ENCODE measurements at places on chromosomes 3 and 15.
A peak's percentile ranks its signal among the peaks of the same experiment; 100 is the strongest.

GRCh38 chr15:101488300-101489164, 975 bp downstream of the PCSK6 start:
- no peak for DNase-seq

GRCh38 chr3:155519078-155519477, 225.6 kb upstream of the STRIT1 start:
- no peak for DNase-seq

DNA sequence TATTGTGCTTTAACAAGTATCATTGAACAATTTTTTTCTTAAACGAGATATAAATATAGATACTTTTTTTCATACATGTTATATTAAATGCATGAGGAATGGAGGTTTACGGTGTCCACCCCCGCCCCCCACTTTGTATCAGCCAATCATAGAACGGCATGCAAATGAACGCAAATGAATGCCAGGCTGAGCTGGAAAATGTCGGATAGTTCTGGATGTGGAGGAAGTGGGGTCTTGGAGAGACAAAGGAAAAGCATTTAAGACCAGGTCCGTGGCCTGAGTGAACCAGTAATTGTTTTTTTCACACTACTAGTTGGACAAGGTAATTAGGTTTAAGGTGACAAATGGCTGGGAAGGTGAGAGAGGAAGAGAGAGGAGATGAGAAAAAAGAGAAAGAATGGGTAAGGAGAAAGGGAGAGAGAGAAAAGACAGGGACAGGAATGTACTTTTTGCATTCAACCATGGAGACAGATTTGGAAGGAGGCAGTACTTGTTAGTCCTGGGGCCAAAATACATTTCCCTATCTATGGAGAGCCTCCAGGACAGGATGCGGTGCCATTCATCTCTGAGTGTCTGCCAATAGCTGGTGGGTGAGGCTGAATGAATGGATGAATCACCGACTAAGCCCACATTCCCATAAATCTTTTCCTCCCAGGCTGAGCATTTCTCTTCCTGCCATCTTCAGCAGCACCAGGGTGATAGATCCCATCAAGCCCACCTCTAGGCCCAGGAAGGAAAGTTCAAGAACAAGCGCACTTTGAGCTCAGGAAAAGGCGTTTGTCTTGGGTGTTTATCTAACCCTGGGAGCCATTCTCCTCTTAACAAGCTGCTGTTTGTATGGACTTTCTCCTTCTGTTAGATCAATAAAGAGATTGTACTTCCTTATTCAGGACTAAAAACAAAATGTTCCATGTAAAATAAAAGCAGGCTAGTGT, 1.4 kb upstream of the RAD18 start:
- peak; percentile 84 for DNase-seq

- DNase-seq = no peak
Observed at GRCh38 chr3:47856669-47857068, 53.7 kb downstream of the DHX30 start.

DNA sequence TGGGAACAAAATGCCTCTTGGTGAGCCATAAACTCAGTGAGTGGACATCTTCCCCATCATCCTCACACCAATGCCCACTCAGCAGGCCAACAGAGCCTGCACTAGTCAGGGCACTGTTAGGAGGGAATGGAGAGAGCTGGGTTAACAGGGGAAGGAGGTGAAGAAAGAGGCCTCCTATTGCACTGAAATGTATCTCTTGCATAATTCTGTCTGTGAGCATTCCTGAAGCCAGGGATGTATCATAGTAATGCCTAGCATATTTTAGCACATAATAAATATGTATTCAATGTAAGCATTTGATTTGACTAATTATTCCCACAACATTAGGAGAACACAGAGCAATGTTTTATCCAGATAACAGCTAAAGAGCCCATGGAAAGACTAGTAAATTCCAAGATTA, 81.2 kb downstream of the ANO10 start:
- peak; percentile 19 for DNase-seq

DNA sequence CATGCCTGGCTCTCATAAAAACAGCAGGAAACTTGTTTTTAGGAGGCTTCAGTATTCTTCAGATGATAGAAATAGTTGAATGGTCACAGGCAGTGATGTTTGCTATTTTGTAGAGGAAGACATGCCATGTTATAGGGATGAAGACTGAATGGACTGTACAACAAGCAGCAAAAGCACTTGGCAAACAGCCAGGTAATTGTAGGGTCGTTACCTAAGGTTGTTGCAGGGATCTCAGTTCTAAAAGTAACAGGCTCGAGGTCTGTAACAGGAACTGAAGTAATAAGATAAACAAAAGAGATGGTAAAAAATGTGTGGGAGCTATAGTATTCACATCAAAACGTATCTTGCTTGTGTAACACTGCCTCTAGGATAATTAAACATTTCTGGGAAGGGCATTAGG, 116.3 kb downstream of the TFG start:
- DNase-seq = no peak

DNA sequence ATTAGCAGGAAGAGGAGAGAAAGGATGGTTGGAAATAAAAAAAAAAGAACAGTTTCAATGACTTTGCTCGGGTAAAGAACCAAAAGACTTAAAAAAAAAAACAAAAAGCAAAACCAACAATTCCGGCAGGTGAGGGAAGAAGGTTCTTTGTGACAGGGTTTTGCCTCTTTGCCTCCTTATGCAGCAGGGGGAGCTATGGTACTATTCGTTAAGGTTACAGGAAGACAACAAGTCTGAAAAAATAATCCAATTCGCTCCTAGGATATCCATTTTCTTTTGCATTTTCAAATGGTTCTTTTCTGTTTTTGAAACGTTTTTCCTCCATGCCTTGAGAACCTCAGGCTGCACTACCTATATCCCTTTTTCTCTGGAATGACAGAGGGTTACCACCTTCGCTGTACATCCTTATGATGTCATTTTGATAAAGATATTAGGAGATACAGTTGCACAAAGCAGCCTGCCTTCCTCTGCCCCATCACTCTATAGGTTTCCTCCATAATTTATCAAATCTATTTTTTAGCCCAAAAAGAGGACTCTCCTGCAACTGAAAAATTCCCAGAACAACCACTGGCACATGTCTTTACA, 55.0 kb downstream of the CFAP20DC start:
- peak; percentile 61 for DNase-seq

DNA sequence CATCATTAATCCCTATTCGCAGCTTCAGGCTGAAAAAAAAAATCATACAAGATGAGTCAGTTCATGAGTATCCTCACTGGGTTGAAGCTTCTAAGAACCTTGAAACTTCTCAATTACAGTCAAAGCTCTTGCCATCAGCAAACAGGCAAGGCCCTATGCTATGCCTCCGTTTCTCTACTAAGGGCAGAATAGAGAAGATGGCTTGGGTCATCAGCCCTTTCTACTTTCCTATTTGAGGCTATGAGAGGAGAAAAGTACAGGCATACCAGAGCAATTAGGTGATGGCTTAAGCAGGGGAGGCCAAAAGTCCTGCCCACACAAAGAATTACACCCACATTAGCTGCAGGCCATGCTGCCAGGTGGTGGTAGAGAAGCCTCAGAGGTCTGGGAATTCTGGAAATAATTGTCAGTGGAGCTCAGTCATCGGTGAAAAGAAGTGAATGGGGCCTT, 89.0 kb downstream of the MRPL46 start:
- DNase-seq = peak; percentile 52

DNA sequence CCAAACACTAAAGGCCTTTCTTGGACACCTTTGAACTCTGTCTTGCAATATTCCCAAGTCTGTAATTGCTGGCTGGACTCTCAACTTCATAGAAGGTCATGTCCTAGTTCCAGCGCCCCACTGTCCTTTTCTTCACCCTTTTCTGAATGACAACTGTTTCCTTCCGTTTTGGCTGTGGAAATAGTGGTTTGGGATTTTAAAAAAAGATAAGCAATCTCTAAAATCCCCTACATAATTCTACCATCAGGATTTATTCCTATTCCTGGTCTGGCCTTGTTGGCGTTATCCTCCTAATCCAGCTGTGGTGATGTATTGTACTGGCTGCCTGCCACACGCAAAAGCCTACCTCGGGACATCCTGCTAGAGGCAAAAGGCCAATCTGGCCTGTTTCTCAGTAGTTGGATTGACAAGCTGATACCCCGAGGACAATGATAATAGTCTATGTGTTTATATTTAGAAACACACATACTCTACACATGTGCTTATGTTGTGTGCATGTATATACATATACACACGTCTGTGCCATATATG, 440.3 kb upstream of the DPH6 start:
- DNase-seq = no peak

DNA sequence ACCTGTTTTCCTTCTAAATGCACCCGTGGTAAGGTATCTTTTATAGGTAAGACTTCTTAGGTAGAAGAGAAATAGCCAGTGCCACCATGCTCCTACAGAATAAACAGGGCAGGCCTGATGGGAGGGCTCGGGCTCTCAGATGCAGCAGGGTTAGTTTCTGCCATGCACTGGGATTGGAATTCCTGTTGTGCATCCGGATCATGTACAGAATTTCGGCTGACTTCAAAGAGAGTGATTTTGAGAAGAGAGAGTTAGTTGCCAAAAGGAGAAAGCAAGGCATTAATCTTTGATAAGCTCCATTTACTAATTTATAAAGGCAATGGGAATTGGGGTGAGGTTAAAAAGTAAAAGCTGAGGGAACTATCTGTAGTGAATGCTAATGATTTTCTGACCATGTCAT, 211.2 kb downstream of the WDR72 start:
- DNase-seq = no peak

DNA sequence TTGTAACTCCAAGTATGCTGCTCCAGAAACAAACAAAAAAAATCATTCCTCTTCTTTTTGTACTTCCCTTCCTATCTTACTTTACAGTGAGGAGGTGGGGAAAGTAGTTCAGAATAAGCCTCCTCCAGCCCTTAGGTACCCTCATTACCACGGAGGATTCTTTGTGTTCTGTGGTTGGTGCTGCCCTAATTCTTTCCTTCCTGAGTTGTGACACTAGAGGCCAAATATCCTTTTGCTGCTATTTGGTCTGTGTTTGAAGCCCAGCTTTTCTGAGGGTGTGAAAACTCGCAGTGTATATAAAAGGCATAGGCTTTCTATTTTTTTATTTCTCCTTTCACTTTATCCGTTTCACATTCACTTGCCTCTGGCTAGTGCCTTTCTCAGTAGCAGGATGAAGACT, 98.2 kb downstream of the HHLA2 start:
- no peak for DNase-seq

GRCh38 chr15:62104401-62104800, 37.6 kb downstream of the C2CD4A start:
- no peak for DNase-seq

GRCh38 chr15:101100593-101101442, 151.0 kb downstream of the CHSY1 start:
- no peak for DNase-seq

GRCh38 chr3:58526515-58526957, 10.5 kb downstream of the ACOX2 start:
- peak; percentile 89 for DNase-seq

GRCh38 chr15:92383519-92384324, 10.0 kb upstream of the ST8SIA2 start:
- no peak for DNase-seq
